ENCODE measurements at places on chromosomes 2 and 18.

GRCh38 chr2:136932700-136933099 is 167.4 kb downstream of the THSD7B start:
- no peak for DNase-seq

- DNase-seq = no peak
Measured at GRCh38 chr2:6692056-6692455, 173.7 kb downstream of the CMPK2 start.

- no peak for DNase-seq
Measured at GRCh38 chr2:211435331-211435730, 878.9 kb downstream of the CPS1 start.

- DNase-seq = no peak
Measured at GRCh38 chr2:196399722-196400691, 228.6 kb upstream of the STK17B start.

GRCh38 chr2:38075507-38076151 is at the start of gene CYP1B1:
CYP1B1 (minus strand) TSS chr2:38076151; CDS start chr2:38075388, 763 bp downstream.
- no peak for DNase-seq

GRCh38 chr18:6406075-6406909 is 8.4 kb downstream of the L3MBTL4 start:
- no peak for DNase-seq

DNA sequence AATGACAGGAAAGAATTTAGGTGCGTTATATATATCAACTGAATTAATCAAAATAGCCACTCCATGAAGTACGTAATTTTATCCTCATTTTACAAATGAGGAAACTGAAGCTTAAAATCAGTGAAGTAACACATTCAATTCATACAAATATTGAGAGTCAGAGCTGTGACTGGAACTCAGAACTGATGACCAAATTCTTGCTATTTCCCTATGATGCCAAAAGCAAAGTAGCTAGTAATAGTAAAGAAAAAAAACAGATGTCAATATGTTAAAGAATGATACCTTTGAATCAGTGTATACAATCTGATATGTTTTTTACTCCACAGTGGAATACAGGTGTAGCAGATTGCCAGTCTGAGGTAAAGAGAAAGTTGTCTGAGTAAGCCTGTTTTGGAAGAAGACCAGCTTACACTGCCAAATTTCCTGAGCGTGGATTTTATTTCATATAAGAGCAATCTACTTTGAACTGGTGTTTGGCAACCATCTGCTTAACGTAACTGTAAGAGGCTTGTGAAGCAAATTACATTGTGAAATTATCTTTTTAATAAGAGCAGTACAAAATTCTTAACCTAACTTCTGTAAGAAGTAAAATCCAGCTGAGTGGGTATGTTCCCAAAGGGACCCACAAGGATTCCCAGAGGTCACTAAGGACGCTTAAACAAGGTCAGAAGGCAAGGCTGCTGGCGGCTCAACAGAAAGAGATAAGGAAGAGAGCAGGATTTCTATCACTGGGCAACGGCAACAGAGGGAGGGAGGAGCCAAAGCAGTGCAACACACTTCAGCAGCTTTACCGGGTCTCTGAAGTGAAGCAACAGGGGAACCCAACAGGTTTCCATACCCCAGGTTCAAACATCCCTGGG is 85.6 kb downstream of the IKZF2 start:
- DNase-seq = no peak

GRCh38 chr18:11512096-11513025 is 97.0 kb upstream of the SLC35G4 start:
- DNase-seq = no peak

GRCh38 chr2:96209011-96209728 is 543 bp upstream of the STARD7 start:
- DNase-seq = no peak

GRCh38 chr2:36663851-36664695 is 32.4 kb upstream of the VIT start:
- DNase-seq = no peak

DNA sequence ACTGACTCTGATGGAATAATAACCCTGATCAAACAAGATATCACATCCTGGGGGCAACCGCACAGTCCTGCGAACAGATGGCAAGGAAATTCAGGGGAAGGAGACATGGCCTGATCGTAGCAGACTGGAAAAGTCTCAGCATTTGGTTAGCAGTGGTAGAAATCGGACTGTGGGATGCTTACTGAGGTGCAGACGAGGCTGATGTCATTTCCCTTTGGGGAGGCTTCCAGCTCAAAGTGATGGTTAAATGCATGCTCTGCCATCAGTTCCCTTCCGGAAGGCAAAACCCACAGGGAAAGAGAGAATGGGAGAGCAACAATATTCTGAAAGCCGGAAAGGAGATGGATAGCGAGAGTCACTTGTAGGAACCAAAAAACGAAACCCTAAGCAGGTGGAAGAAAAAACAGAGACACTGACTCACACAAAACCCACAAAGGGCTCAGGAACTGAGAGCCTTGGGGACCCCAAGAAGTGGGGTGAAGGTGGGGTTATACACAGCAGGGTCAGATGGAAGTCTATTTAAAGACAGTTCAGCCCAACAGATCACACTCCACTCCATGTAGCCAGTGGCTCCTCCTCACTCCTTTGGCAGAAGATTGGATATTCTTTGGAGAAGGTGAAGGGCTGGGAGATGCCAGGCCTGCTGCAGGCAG is 93.1 kb downstream of the INPP5D start:
- no peak for DNase-seq

DNA sequence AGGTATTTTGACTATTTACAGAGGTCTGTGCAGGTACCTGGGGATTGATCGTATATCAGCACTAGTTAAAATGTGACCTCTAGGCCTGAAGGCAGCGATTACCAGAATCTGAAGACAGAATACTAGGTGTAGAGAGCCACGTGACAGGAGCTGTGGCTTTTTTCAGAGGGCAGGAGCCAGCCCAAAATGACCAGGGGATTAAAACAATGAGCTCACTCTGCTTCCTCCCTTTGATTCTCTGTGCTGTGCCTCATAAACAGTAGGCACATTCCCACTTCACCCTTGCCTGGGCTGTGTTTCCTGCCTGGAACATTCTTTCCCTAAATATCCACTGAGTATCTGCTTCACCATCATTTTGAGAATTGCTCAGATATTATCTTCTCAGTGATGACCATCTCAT is 15.2 kb downstream of the ITGAV start:
- DNase-seq = no peak

- DNase-seq = no peak
Measured at GRCh38 chr18:1994471-1994870, 576.8 kb downstream of the METTL4 start.
